ENCODE measurements at places on chromosomes 4 and X. TPM values are rescaled to one million over a fixed set of nuclear protein-coding genes. Genes with fewer than 3 reads are reported as not detected.

PCDH10 gene
- 0.50 TPM for polyA plus RNA-seq

RHOXF2B gene
- polyA plus RNA-seq: not detected

FAM47E gene
- polyA plus RNA-seq: 7.4 TPM

IQCM gene
- polyA plus RNA-seq: not detected

FATE1 gene
- not detected for polyA plus RNA-seq

PAGE2B gene
- not detected for polyA plus RNA-seq

NPY2R gene
- polyA plus RNA-seq: not detected

USP26 gene
- polyA plus RNA-seq: not detected

GPC3 gene
- 275 TPM for polyA plus RNA-seq

ADAMTS3 gene
- 1.2 TPM for polyA plus RNA-seq

PAGE4 gene
- not detected for polyA plus RNA-seq

SPANXB1 gene
- polyA plus RNA-seq: not detected

CT47B1 gene
- not detected for polyA plus RNA-seq

KANTR gene
- polyA plus RNA-seq: 10.5 TPM

LRAT gene
- polyA plus RNA-seq: 7.6 TPM

PAPSS1 gene
- polyA plus RNA-seq: 40.6 TPM

HERC6 gene
- 11.6 TPM for polyA plus RNA-seq

EMCN gene
- polyA plus RNA-seq: 0.28 TPM

ERCC6L gene
- 2.4 TPM for polyA plus RNA-seq

SCML1 gene
- polyA plus RNA-seq: 4.4 TPM

ARHGEF9 gene
- polyA plus RNA-seq: 27.2 TPM

Measured in cardiac muscle cell (in vitro differentiated cells and primary cell).